Effector CD8-positive, alpha-beta T cell (primary cell): ENCODE measurements at places on chromosomes 11 and 22.
A peak's percentile ranks its signal among the peaks of the same experiment; 100 is the strongest.

DNA sequence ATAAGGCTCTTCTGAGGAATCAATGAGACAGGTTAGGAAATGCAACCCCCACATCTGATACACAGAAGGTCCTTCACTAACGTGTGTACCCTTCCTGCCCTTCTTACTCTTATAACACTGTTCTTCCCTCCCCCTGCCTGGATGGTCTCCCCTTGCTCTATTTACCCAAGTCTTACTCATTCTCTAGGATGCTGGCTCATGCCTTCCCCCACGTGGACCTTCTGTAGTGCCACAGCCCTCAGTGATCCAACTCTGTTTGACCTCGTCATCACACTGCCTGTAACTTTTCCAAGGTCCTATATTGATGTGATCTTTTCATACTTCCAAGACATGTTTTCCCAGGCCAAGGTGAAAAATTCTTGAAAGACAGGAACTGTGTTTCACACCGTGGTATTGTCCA is 79.8 kb downstream of the C11orf58 start:
- no peak for DNase-seq

DNA sequence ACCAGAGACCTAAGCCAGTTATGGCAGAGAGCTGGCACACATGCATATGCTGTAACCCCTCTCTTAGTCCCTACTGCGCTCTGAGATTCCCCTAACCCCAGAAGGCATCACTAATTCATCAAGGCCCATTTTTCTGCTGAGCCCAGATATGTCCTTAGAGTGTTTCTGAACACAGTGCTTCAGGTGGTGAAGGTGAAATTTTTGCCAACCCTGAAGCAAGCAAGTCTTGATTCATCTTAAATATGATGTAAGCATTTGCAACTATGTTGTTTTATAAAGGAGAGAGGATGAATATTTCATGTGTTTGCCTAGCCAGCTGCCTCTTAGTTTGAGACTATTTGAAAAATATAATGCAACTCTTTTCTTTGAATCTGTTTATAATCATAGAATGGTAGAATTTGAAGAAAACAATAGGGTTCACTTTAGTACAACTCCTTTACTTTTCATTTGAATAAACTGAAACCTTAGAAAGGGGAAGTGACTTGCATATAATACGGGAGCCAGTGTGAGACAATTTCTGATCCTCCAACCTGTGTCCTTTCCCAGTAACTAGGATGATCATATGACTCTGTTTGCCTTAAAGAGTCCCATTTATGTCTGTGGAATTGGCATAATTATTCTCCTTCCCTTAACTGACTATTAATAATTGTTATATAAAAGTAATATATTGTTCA is 194.3 kb upstream of the MTNR1B start:
- no peak for DNase-seq

DNA sequence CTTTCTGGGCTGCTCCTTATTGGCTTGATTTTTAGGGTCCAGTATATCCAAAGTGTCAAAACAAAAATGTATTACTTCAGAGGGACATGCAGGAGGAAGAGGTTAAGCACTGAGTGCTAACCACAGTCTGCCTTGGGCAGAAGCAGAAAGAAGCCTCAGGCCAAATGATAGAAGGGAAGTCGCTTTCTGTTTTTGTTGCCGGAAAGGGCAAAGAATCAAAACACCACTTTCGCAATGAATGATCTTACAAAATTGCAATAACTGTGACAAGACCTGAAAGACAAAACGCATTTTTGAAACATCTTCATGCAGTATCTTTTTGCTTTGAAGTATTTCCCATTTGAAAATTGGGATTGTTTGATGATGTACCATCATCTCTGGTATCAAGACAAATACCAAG is 70.1 kb upstream of the PICALM start:
- no peak for DNase-seq

GRCh38 chr22:35608088-35608487 is 9.0 kb downstream of the MB start:
- no peak for DNase-seq

GRCh38 chr11:59173080-59173963 is 1.4 kb downstream of the DTX4 start:
- no peak for DNase-seq

DNA sequence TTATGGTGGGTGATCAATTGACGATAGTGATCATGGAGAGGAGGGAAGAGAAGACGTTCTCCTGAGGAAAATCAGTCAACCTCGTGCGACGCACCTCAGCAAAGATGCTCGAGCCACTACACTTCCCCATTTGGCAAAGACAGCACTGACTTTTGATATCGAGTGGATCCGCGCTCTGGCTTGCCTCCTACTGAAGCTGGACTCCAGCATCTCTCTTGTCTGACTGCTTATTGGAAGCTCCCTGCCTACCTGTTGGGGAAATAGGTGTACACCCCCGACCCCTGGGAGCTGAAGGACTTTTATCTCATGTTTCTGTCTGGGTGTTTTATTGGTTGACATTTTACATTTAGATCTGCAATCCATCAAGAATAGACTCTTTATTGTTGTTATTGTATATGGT is 476.8 kb upstream of the B3GAT1 start:
- DNase-seq, result no peak

DNA sequence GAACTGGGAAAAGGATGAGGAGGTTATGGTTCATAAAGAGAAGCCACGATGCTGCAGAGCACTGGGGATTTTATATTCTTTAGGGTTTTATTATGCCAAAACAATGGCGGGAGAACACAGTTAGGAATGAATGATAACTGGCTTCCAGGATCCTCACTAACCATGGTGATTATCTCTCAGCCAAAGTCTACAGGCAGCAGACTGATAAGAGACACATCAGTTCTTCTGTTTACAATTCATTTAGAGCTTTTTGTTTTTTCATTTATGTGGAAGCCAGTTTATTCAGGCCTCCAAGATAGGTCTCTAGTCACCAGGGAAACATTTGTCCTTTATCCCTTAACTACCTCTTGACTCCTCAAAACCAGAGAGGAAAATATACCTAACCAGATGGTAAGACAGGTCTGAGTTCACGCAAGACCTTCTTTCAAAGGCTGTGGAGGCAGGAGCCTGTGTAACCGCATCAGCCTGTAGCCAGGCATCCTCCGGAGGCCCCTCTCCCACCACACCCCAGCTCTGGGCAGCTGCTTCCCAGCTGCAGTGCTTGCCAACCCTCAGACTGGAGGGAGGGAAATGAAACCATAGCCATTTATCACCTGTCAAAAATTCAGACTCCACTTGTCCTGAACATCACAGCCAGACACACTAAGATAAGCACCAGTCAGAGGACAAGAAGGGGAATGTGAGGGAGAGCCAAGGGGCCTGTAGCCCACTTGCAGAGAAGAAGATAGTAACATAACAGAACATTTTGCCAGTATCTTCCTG is 57.2 kb upstream of the FAM181B start:
- no peak for DNase-seq

DNA sequence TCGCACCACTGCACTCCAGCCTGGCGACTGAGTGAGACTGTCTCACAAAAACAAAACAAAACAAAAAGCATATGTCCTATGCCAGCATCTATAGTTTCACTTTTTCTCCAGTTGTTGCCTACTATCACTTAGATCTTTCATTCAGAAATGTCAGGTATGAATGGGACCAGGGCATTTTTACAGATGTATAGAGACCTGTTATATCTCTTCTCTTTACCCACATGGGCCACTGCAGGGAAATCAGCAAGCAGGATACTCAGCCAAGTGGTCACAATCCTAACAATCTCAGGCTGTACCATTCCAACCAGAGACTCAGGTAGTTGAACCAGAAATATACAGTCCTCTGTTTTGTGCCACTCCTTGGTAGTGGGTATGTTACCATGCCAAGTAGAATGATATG is 16.0 kb upstream of the SREBF2 start:
- DNase-seq, result no peak

DNA sequence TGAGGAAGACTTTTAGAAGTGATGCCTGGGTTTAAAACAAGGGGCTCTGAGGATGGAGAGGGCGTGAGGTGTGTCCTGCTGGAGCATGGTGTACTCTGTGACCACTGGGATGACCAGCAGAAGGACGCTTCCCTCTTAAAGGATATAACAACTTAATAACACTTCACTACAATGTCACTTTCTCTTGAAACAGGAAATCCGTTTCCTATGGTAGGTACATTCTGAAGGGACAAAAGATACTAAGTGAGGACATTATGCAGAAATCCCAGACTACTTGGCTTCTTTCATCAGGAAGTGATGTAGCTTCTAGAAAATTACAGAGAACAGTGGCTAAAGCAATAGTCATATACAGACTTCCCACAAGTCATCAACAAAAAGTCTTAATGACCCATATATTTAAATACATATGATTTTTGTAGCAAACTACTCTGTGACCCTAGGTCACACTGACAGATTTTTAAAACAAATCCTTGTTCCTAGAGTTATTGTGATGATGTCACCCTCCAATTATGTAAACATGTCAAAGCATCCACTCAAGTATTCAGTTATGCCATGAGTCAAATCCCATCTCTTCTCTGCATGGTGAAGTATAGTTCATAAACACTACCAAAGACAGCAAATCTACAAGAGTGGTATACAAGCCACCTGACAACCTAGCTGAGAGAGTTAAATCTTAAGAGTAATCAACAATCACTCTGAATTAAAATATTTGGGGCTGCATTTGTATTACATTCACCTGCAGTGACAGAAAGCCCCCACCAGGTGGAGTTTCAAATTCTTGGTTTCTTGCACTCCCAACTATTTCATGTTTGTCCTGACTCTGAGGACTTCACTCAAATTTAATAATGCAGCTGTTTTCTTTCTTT is 32.8 kb downstream of the PITPNB start:
- DNase-seq, result peak; percentile 16

- no peak for DNase-seq
Observed at GRCh38 chr11:72350752-72351151, 83.6 kb downstream of the CLPB start.

GRCh38 chr11:134242376-134242775 is 10.8 kb downstream of the THYN1 start:
- DNase-seq, result no peak

GRCh38 chr22:26702906-26703830 is 45.8 kb downstream of the MIAT start:
- DNase-seq, result no peak

- no peak for DNase-seq
Observed at GRCh38 chr11:123111465-123111864, 49.5 kb upstream of the HSPA8 start.

DNA sequence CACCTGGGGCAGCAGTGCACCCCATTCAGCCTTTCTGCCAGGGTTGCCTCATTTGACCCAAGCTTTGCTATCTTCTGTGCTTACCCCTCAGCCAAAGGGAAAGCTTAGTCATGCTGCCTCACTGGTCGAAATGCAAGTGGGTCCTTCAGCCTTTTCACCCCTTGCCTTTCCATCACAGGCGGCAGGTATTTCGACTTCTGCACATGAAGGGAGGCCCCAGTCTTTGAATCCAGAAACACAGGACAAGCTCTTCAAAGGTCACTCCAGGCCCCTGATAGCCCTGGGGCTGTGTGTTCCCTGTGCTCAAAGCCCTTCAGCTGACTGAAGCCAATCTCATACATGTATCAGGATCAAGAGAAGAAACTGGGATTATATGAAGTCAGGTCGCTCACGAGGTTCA is 129.7 kb downstream of the SNX19 start:
- DNase-seq, result no peak

GRCh38 chr11:120985718-120986569 is 38.0 kb upstream of the TBCEL start:
- no peak for DNase-seq

DNA sequence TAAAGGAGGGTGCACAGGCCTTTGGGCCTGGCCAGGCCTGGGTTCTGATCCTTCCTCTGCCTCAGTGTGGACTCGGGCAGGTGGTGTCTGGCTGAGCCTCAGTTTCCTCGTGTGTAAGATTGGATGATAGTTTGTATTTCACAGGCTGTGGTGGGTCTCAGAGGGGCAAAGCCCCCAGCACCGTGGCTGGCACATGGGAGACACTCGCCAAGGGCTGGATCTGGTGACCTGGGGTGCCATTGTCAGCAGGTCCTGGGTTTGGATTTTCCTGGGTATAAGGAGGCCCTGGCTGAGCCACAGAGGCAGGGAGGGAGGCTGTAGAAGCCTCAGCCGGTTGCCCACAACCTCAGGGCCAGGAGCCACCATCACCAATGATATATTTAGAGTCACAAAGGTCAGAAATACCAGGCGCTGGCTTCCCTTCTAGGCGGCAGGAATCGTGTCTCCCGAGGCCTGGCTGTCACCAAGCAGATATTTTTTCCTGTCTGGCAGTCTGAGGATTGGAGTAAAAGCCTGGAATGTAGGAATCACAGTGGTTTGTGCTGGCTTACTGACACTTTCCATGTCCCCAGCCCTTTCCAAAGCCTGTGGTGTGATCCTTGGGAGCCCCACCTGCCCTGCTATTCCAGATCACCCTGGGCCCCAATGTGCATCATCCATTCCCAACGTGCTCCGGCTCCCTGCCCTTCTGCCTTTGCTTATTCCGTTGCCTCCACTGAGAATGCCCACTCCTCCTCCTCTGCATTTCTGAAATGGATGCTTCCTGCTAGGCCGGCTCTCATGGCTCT is 15.6 kb downstream of the KCNC1 start:
- DNase-seq, result no peak

DNA sequence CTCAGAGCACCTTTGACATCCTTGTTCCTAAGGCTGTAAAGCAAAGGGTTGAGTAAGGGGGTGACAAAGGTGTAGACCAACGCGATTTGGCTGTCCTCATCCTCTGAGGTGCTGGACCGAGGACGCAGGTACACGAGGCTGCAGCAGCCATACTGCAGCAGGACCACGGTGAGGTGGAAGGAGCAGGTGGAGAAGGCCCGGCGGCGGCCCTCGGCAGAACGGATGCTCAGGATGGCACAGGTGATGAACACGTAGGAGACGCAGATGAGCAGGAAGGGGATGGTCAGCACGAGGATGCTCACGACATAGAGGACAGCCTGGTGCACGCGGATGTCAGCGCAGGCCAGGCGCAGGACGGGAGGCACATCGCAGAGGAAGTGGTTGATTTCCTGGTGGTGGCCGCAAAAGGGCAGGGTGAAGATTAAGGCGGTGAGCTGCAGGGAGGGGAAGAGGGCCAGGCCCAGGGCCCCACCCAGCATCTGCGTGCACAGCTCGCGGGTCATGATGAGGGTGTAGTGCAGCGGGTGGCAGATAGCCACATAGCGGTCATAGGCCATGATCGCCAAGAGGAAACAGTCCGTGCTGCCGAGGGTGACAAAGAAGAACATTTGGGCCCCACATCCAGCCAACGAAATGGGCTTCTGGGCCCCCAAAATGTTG is 632 bp downstream of the OR10Q1 start:
- DNase-seq, result no peak

GRCh38 chr22:24857576-24857975 is 51.6 kb downstream of the SGSM1 start:
- no peak for DNase-seq

DNA sequence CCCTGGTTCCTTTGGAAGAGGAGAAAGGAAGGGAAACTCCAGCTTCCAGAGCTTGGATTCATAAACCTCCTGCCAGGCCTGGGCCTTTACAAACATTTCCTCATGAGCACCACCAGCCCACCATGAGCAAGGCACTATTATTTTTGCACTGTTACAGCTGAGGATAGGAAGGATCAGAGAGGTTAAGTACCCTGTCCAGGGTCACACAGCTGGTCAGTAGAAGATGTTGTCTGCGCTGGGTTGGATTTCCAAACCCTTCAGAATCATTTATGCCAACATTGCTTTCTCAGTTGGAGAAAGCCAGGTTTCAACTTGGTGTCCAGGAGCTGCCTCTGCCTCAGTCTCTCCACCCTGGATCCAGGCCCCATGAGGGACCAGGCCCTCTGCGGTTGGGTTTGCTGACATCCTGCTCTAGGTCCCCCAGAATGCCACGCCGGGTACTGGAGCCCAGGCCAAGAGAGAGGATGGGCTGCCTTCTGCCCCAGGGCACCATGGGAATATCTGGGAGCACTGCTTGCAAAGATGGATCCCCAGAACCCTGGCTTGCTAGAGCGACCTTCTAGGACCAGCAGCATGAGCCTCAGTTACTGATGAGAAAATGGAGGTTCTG is 29.7 kb upstream of the SHISAL1 start:
- no peak for DNase-seq

GRCh38 chr11:20474882-20475517 is 87.5 kb downstream of the PRMT3 start:
- no peak for DNase-seq
